ENCODE measurements at places on chromosomes 16 and 17. TPM values are rescaled to one million over a fixed set of nuclear protein-coding genes. Genes with fewer than 3 reads are reported as not detected.

ARSG gene
- total RNA-seq: 2.4 TPM

RBFOX1 gene
- not detected for total RNA-seq

ABCC6 gene
- total RNA-seq: 5.8 TPM

SLC46A1 gene
- total RNA-seq: 13.3 TPM

SLC52A1 gene
- 0.34 TPM for total RNA-seq

SYCE1L gene
- total RNA-seq: 2.0 TPM

VWA3A gene
- 0.33 TPM for total RNA-seq

SLC38A8 gene
- not detected for total RNA-seq

CSH1 gene
- not detected for total RNA-seq

CES1 gene
- 0.86 TPM for total RNA-seq

HS3ST2 gene
- total RNA-seq: not detected

SLC6A2 gene
- not detected for total RNA-seq

SEZ6 gene
- total RNA-seq: not detected

CCDC200 gene
- total RNA-seq: not detected

C1QL1 gene
- total RNA-seq: 1.3 TPM

TOM1L2 gene
- 20.1 TPM for total RNA-seq

NETO2 gene
- 75.8 TPM for total RNA-seq

METTL16 gene
- 27.8 TPM for total RNA-seq

ARMC5 gene
- total RNA-seq: 13.2 TPM

KLHL10 gene
- total RNA-seq: not detected

TMEM114 gene
- total RNA-seq: not detected

TBC1D3I gene
- total RNA-seq: 3.3 TPM

RTN4RL1 gene
- not detected for total RNA-seq

TEKT5 gene
- total RNA-seq: not detected

HOXB6 gene
- 144 TPM for total RNA-seq

CTRB2 gene
- total RNA-seq: 0.76 TPM

ZMYND15 gene
- total RNA-seq: 2.5 TPM

KRTAP9-8 gene
- not detected for total RNA-seq

IGSF6 gene
- not detected for total RNA-seq

PMP22 gene
- 1.7 TPM for total RNA-seq

RUNDC3A gene
- total RNA-seq: 0.86 TPM

SHBG gene
- total RNA-seq: 0.39 TPM

MMP25 gene
- 0.27 TPM for total RNA-seq

RDM1 gene
- 6.5 TPM for total RNA-seq

CHD9NB gene
- total RNA-seq: 6.4 TPM

NGFR gene
- 0.66 TPM for total RNA-seq

TEX19 gene
- total RNA-seq: not detected

EME2 gene
- 30.8 TPM for total RNA-seq

WNT9B gene
- total RNA-seq: not detected

FOXJ1 gene
- total RNA-seq: 0.15 TPM

TRIM25 gene
- total RNA-seq: 144 TPM

KCNH6 gene
- total RNA-seq: not detected

NRN1L gene
- total RNA-seq: not detected

ABCA3 gene
- total RNA-seq: 7.6 TPM

KRT16 gene
- 4.2 TPM for total RNA-seq

HLF gene
- 3.3 TPM for total RNA-seq

KRT39 gene
- 0.44 TPM for total RNA-seq

PSMD3 gene
- 2,152 TPM for total RNA-seq

Data from Calu3 (cell line).